ENCODE measurements at places on chromosomes 7 and 10.
A peak's percentile ranks its signal among the peaks of the same experiment; 100 is the strongest.

DNA sequence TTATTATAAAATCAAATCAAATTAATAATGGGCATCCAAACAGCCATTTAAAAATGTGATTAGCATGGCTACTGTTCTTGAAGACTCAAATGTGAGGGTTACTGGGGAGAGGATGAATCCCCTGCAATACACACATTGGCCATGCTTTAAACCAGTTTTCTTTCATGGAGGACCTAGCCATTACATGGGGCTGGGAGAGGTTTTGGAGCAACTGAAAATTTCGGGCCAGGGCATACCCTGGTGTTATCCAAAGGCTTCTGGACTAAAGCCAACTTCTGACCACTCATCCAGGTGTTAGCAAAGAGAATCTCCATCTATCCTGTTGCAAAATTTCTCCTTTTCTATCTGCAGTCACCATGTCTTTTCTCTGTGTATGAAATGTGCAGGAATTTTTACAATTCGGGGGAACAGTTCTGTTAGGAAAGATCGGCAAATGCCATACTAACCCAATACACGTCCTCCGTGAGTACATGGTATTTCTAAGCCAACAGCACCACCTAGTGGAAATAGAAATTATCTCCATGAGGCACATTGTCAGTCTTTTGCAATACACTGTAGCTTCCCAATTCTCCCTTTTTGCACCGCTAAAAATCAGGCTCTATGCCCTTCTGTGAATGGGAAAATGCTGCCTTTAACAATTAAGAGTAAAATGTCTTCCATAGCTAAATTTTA lies 47.0 kb upstream of the ZNF107 start:
- DNase-seq, result peak; percentile 39

- DNase-seq, result peak; percentile 75
Observed at GRCh38 chr10:119090968-119091367, 10.4 kb upstream of the EIF3A start.

GRCh38 chr7:52670608-52671225 lies 364.7 kb upstream of the POM121L12 start:
- no peak for DNase-seq

DNA sequence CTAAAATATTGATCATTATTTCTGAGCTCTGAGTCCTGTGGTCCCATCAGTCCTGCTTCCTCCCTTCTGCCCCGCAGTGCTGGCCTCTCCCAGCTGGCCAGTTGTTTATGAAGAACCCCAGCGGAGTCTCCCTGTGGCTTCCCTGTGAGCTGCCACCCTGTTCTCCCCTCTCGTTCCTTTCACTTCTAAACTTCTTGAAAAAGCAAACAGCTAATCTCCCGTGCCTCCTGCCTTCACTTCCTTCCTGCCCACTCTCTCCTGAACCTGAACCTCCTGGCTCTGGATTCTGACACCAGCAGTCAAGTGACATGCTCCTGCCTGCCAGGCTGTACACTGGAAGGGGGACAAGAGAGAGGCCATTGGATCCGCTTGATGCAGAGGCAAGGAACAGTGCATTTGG lies 63.7 kb upstream of the ZPBP start:
- no peak for DNase-seq

GRCh38 chr10:30036811-30037210 lies 22.6 kb downstream of the JCAD start:
- DNase-seq, result no peak

DNA sequence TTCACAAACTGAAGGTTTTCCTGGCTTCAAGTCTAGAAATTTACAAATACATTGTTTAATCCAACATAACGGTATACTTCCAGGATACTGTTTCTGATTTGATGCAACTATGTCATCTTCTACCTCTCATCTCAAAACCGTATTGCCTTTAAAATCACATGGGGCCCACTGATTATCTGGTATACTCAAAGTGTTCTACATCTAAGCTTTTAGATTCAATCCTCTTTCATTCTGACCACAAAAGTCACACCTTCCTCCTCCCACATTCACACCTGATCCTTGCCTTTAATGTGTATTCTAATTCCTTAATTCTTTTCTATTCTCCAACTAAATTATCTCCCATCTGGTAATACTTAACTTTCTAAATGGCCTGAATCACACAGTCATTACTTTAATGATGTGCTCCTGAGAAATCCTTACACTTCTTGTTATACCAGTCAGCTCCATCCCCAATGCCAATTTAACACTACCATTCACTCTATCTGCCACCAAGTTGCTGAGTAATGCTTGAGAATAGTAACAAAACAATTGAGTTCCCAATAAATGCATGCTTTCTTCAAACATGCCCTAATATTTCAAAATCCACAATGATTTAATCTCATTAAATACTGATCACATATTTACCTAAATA lies 13.0 kb downstream of the ATAD1 start:
- no peak for DNase-seq

DNA sequence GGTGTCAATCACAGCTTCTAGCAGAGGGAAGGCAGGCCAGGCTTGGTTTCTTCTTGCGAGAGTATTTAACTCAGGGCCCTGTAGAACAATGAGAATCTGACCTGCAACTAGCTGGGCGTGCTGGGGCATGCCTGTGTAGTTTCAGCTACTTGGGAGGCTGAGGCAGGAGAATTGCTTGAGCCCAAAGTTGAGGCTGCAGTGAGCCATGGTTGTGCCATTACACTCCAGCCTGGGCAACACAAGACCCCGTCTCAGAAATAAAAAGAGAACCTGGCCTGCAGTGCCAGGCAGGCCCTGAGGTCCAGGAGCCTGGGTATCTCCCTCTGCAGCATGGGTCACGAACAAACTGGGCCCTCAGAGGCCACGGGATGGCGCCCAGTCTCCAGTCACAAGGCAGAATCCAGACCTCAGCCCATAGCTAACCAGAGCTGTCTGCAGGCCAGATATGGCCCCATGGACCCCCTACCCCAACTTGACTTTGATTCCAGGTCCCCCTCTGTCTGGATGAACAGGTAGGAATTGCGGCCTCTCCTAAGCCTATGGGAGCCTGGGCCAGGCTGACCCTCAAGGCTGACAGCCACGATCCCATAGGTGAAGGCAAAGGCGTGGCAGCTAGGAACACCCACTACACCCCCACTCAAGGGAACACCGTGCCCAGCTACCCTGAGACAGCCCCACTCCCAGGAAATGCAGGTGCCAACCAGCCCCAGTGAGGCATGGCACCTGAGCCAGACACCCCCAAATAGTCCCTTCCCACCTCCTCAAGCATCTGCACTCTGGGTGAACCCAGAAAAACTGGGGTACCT lies 102.7 kb upstream of the TNRC18 start:
- peak; percentile 57 for DNase-seq

- no peak for DNase-seq
Observed at GRCh38 chr10:101458869-101459268, 104.9 kb downstream of the BTRC start.

DNA sequence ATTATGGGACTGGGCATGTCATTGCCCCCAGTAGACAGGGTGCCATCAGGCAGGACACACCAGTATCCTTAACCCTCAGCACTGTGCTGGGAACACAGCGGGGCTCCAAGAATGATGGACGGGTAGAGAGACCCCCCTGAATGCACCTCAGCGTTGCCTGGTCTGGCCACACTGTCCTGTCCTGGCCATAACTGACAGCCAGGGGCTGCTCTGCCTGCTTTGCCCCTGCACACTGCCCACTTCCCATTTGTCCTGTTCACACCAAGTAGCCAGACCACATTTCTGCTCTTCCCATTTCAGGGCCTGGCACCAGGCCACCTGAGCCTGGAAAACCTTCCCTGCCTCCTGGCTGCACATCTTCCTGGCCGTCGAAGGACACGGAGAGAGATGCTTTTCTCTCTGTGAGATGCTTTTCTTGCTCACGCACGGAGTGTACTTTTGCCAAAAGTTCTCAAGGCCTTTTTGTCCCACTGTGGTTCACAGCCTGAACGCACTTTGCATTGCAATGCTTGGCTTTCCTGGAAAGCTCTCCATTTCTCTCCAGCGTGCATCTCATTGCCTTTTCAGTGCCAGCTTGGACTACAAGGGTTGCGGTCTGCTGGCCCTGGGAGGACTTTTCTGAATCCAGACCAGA lies 131.0 kb upstream of the EEPD1 start:
- no peak for DNase-seq

- DNase-seq, result no peak
Observed at GRCh38 chr7:134727711-134728110, 51.7 kb upstream of the CALD1 start.

- no peak for DNase-seq
Observed at GRCh38 chr7:30726296-30727006, 25.5 kb upstream of the INMT start.

GRCh38 chr10:51300617-51301304 lies 226.5 kb downstream of the PRKG1 start:
- DNase-seq, result peak; percentile 32

- peak; percentile 37 for DNase-seq
Observed at GRCh38 chr10:23525406-23525805, 86.5 kb downstream of the OTUD1 start.

DNA sequence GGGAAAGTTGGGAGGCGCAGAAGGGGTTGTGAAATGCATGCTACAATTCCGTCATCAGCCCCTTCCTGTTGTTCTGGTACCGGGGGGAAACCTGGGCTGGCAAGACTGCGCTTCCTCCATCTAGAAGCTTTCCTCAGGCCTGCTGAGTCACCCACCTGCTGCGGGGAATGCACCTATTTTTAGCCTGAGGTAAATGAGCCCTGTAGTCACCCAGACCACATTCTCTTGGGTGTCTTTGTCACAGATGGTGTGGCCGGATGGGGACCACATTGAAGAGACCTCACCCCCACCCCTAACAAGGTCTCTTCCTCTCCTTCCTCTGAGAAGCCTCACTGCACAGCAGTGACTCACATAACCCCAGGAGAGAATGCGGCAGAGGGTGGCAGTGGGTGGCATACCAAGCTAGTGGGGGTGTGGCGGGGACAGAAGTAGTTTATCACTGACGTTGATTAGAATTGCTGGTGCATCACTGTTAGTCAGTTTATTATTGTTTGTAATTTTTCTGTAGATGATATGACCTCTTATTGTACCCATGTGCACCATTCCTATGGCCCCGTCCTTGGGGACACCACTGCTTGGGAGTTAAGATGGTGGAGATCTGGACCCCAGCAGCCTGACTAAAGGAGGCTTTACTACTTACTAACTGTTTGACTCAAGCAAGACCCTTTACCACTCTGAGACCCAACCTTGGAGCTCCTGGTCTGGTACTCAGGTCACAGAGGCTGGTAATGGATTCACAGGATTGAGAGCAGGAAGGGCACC lies 83.0 kb upstream of the DUSP5 start:
- DNase-seq, result peak; percentile 45

GRCh38 chr7:107100824-107101223 lies 56.3 kb downstream of the PRKAR2B start:
- no peak for DNase-seq

DNA sequence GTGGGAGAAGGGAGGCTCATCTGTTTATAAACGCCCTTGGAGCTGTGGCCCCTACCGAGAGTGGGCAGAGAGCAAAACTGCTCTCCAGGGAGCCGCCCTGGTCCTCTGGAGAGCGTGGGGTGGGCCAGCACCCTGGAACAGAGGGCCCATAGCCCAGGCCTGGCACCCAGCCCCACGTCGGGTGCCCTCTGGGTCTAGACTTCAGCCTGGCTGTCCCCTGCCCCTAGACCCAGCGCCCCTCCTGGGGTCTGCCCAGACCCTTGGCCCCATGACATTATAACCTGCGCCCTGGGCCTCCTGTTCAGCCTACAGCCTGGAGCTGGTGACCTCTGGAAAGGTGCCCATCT lies 24.7 kb downstream of the GET4 start:
- no peak for DNase-seq

DNA sequence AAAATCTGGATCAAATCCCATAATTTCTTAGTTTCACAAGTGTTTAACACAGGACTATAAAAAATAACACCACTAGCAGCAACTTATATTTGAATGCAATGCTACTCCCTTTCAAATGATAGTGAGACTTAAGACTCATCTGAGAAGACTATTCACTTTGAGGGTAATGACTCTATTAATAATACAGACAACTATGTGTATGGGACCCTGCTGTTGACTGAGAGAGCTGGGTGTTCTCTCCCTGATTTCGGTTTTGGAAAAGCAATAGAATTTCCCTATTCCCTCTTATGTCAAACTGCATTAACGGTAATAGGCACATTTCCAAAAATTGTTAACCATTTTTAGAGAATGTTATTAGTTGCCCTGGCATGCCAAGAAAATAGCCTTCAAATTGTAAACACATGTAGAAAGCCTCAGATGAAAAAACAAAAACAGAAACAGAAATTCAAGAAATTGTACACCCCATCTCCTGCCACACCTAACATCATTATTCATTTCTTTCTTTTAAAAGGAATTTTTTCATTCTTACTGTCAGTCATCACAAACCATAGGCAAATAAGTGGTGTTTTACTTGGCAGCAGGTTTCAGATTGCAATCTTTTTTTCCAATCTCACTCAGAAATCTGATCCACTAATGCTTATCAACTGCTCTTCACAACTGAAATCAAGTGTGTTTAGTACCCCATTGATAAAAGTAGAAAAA lies 153.7 kb downstream of the TFPI2 start:
- DNase-seq, result peak; percentile 20

DNA sequence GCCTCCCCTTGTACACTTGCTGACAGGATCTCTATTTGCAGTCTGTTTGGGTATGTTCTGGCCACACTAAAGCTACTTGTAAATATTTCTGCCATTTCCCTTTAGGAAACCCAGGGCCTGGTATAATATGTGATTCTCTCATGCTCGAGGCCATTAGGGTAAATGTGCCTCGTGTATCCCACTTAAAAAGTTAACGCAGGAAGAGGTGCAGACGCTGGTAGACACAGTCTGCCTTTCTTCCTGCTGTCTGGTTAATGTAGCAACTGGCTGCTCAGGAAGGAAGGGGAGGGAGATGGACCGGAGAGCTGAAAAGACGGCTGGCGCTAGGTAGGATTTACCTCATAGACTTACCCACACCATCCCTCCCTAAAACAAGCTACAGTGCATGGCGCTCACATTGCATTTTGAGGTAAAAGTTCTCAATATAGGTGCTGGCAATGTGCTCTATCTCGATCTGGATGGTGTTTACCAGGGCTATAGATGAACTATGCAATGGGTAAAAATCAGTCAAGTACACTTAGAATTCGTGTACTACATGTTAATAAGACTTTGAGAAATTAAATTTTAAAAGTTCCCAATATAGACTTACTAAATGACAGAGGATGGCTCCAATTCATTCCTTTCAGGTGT lies 125.9 kb downstream of the JAZF1 start:
- no peak for DNase-seq

DNA sequence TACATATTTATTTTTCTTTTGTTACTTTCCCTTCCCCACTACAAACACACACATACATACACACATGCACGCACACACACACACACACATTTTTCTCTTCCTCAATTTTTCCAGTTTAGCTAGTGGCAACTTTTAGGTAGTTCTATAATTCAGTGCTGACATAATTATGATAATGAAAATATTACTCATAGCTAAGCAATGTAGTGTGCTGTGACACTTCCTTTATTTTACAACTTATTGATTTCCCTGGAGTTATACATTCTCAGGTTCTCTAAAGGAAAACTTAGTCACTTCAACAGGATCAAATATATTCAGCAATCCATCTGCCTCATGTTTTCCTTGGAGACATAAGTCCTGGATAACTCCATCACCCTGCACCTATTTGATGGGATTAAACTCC lies 151.6 kb downstream of the CACNA2D1 start:
- DNase-seq, result no peak

Data from AG10803 (cell line).